ENCODE measurements at places on chromosomes 1 and 21.
A peak's percentile ranks its signal among the peaks of the same experiment; 100 is the strongest.

- peak overlapping the region; percentile 57 for H3K4me3 ChIP-seq
- no peak for DNase-seq
- peaks cover 33% of the 10 kb centered on the region for H3K4me1 ChIP-seq
- no peaks in the 10 kb centered on the region for H3K27me3 ChIP-seq
- peak overlapping the region; percentile 83 for H3K27ac ChIP-seq
Observed at GRCh38 chr1:2192031-2192995, 2.3 kb downstream of the FAAP20 start.

DNA sequence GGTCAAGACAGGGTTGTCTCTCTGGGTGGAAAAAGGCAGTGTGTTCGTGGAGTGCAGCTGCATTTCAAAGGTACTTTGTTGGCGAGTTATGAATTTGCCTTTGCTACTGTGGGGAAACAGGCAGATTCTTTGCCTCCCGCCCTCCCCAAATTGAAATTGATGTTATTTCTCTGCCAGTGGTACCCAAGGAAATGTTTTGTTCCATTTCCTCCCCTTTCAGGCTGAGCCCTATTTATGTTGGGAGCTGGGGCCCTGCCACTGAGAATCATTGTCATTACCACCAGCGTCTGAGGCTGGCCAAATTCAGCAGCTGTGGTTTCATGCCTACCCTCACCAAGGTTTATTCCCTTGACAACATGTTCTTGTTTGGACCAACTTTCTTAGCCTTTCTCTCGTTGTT lies 48.5 kb upstream of the OLIG2 start:
- peaks cover 2% of the 10 kb centered on the region for H3K36me3 ChIP-seq

GRCh38 chr1:1758692-1759455 lies 19.4 kb downstream of the NADK start:
- no peak overlapping the region for H3K4me3 ChIP-seq
- peaks cover 15% of the 10 kb centered on the region for H3K36me3 ChIP-seq
- H3K27me3 ChIP-seq, result no peaks in the 10 kb centered on the region
- no peaks in the 10 kb centered on the region for H3K4me1 ChIP-seq

- no peaks in the 10 kb centered on the region for H3K36me3 ChIP-seq
- peak overlapping the region; percentile 22 for H3K27ac ChIP-seq
- peaks cover 10% of the 10 kb centered on the region for H3K4me1 ChIP-seq
- no peak overlapping the region for H3K4me3 ChIP-seq
Observed at GRCh38 chr1:220219865-220220698, 52.2 kb downstream of the RAB3GAP2 start.
